SHP77 treated with DMSO at 0.1 percent for 48 hours (cell line): ENCODE measurements at places on chromosomes 3 and 15.
A peak's percentile ranks its signal among the peaks of the same experiment; 100 is the strongest.

DNA sequence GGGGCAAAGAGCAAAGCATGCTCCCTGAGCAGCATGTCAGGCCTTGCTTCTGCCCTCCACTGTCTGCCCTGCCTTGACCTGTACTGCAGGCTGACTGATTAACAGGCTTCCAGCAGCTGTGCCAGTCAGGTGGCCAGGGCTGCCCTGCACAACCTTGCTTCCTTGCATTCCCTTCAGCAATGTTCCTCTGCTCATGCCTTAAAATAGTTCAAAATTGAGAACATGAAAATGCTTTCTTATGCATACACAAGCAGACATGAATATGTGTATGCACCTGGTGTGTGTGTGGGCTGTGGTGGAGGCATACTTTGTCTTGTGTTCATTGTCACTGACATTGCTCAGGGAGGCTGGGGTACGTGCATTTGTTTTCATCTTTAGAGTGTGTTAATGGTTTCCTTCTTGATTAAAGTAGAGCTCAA lies 1.2 kb upstream of the SLC22A13 start:
- DNase-seq, result no peak

DNA sequence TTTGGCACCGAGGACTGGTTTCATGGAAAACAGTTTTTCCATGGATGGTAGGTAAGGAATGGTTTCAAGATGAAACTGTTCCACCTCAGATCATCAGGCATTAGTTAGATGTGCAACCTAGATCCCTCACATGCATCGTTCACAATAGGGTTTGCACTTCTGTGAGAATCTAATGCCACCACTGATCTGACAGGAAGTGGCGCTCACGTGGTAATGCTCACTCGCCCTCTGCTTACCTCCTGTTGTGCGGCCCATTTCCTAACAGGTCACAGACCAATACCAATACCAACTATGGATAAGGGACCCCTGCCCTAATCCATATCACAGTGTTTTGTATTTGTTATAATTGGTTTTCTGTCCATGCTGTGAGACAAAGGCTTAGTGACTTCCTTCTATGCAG lies 58.9 kb downstream of the SLMAP start:
- DNase-seq, result no peak

DNA sequence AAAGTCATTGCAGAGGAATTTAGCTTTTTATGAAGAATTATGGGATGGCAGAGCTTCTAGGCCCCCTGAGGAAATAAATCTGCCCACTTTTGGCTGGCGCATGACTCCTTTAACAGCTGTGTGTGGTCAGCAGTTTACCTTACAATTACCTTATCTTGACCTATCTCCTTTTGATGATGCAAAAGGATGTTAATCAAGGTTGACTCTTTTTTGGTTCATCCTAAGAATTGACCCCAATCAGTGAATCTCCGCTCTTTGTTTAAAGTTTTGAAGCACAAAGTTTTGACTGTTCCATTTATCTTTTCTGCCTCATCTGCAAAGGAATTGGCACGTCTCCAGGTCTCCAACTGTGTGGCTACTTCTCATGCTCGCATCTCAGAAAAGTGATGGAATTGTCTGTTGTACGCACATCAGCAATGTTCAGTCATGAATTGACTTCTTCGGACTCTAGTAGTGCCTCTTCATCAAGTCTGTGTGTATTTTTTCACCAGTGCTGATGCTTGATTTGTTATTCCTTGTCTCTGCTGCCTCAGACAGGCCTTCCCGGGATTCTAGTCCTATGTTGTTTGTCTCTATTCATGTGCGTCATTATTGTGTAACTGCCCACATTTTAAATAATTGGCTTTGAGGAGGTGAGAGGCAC lies 196.2 kb upstream of the CFAP20DC start:
- no peak for DNase-seq

GRCh38 chr15:26620528-26621458 lies 152.1 kb downstream of the GABRB3 start:
- no peak for DNase-seq

DNA sequence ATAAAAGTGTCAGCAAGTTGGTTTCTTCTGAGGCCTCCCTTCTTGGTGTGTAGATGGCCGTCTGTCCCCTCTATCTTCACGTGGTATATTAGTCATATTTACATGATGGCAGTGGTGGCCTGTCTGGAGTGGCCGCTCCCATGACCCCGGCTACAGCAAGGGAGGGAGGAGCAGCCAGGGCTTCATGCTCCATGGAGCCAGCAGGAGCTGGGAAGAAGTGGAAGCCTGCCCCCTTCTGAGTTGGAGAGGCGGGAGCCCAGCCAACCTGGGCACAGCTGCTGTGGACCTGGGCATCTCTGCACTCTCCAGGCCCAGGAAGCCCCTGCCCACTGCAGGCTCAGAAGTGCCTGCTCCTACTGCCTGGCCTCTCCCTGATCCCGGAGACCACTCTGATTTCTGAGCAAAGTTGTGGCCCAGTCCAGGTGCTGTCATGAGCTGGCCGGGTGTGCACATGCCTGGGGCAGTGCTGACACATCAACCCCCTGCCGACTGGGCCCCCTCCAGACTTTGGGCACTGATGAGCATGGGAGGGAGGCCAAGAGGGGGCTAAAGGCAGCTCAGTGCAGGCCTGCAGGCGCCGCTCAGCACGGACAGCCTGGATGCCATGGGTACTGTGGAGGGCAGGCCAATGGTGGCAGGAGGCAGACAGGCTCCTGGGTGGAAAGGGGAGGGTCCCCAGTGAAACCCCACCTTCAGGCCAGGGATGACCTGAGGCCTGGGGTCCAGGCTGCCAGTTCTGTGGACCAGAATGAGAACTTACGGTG lies 84.8 kb downstream of the SERPINI1 start:
- DNase-seq, result no peak

GRCh38 chr3:12967606-12968351 lies 105.5 kb downstream of the IQSEC1 start:
- peak; percentile 64 for DNase-seq

- no peak for DNase-seq
These were observed 620.2 kb downstream of the ZBBX start for GRCh38 chr3:166759736-166760513.
